ENCODE measurements at places on chromosomes 1 and 21.

GRCh38 chr1:106680776-106681344 lies 375.6 kb upstream of the PRMT6 start:
- no peak for DNase-seq

DNA sequence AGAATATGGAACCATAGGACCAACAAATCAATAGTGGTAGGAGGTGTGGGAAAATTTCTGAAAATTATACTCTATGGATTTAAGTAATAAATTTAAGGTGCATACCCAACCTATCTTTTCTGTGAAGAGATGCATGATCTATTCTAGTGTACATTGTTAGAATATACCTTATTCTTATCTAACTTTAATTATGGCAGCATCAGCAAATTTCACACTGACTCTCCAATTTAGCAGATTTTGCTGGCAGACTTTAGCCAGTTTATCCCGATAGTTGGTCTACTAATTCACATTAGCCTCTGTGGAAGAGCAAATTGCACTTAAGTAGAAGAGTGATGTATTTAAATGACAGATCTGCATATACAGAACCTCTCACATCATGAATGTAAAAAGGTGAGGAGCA lies 400.0 kb downstream of the PLA2G4A start:
- DNase-seq: no peak

- DNase-seq: no peak
Measured at GRCh38 chr21:43734928-43735229, 15.9 kb downstream of the PDXK start.

DNA sequence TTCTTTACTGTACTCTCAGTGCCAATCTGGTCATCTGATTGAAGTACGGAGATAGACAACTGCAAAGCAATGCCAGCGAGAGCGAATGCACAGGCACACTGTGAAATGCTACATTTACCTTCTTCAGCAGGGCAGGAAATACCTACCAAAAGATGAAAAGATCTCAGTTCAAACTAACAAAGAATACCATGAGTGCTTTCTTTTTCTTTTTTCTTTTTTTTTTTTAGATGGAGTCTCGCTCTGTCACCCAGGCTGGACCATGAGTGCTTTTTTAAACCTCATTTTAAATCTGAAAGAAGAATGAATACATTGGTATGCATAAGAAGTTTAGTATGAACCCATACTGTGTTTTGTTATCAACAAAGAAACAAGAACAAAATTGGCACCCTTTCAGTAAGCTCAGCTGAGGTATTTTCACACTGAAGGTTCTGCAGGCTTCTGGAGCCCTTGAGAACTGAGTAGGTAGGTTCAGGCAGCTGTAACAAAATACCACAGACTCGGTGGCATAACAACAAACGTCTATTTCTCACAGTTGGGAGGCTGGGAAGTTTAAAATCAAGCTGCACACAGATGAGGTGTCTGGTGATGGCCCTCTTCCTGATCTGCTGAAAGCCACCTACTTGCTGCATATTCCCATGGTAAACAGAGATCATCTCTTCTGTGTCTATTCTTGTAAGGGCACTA lies 1.7 kb upstream of the CHI3L2 start:
- DNase-seq: no peak

DNA sequence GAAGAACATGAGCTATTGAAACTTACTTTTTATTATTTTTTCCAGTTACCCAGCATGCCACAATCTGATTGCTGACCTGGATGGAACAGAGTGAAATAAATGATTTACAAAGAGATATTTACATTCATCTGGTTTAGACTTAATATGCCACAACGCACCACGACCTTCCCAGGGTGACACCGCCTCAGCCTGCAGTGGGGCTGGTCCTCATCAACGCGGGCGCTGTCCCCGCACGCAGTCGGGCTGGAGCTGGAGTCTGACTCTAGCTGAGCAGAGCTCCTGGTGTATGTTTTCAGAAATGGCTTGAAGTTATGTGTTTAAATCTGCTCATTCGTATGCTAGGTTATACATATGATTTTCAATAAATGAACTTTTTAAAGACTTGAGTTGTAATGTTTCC lies 243.9 kb downstream of the SDCCAG8 start:
- no peak for DNase-seq

DNA sequence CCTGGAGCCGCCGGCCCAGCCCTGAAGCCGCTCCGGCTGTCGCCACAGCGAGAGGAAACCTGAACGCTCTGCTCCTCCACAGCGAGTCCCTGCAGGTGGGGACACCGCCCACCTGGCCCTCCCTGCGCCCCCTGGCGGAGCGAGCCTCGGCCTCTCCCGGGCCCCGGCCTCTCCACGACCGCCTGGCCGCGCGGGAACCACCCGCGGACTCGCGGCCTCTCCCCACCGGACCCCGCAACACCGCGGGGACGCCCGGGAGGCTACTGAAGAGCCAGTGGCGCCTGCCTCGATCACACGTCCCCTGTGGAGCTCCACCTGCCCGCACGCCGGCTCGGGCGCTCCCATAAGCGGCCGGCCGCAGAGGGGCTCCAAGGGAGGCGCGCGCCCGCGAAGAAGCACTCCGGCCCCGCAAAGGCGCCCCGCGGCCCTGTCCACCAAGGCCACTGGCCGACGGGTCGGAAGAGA lies 109.6 kb downstream of the KCNN3 start:
- peak; percentile 75 for DNase-seq

DNA sequence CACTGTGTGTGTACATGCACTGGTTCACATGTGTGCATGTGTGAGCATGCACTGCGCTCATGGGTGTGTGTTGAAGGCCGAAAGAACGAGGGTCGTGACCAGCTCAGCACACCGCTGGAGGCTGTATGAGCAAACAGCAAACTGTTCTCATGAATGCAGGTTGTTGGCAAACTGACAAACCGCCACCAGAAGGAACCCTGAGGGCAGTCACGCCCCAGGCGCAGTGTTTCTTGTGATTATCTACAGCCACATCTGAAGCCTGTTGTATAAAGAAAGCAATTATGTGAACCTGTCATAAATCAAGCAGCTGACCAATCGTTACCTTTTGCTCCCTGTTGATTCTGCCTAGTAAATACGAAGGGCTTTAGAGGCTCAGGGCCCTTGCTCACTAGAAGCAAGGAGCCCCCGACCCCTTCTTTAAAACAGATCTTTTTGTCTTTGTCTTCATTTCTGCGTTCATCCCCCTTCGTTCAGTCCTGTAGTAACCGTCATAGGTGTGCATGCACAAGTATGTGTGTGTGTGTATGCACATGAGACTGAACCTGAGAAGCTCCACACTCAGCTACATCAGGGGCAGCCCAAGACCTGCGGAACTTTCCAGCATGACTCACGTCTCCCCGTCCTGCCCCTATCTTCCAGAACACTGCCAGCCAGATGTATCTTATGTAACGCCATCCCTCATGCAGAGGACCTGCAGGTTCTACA lies 16.8 kb upstream of the RIPK4 start:
- no peak for DNase-seq

All from CD4-positive, alpha-beta T cell treated with Interleukin-15 for 1 hour (primary cell).